ENCODE measurements at places on chromosomes 6 and 20.

DNA sequence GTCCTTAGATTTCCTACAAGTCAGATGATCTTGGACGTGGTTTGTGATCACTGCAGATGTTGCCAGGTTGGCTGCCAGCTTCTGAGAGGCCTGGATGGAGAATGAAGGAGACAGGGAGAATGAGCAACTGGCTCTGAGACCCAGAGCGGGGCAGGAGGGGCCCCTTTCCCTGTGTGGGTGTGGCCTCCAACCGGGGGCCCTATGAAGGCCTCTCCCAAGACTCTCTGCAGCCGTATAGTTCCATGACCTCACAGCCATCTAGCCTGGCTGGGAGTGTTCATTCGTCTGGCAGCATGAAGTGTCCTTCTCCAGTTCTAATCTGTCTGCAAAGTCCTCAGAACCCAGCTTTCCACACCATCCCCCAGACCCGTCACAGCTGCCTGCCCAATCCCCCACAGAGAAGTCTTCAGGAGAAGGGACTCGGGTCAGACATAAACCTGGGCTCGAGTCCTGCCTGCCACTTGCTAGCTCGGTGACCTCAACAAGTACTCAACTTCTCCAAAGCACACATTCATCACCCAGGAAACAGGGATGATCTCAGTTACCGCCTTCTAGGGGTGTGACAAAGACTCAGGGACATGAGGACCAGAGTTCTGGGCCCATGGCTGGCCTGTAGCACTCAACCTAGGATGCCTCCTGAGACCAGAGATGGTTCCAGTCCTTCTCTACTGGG, 122.6 kb downstream of the EDN3 start:
- no peak for DNase-seq

- no peak for DNase-seq
Measured at GRCh38 chr20:9408422-9409300, 105.7 kb upstream of the LAMP5 start.

GRCh38 chr20:58891718-58892140, 39.2 kb downstream of the GNAS start:
- no peak for DNase-seq

GRCh38 chr6:89430201-89430962, 2.6 kb upstream of the ANKRD6 start:
- no peak for DNase-seq

DNA sequence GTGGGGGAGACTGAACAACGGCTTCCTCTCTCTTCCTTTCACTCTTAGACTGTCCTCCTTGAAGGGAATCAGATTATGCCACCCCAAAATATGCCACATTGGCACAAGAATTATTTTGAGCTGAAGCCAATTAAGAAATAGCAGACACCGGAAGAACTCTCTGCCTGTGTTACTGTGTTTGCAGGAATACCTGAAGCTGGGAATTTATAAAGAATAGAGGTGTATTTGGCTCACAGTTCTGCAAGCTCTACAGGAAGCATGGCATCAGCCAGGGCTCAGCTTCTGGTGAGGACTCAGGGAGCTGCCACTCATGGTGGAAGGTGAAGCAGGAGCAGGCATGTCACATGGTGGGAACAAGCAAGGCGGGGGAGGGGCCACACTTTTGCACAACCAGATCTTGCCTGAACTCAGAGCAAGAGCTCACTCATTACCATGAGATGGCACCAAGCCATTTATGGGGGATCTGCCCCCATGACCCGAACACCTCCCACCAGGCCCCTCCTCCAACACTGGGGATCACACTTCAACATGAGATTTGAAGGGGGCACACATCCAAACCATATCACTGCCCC, 46.0 kb downstream of the PCNA start:
- no peak for DNase-seq

GRCh38 chr6:120736740-120737139, 597.5 kb downstream of the TBC1D32 start:
- no peak for DNase-seq

GRCh38 chr20:50431066-50431450, 79.1 kb upstream of the PTPN1 start:
- no peak for DNase-seq

Measured in stimulated activated CD8-positive, alpha-beta memory T cell treated with anti-CD3 and anti-CD28 coated beads, Interleukin-15, amount 100 ng/mL, for 48 hours (primary cell).